NCI-H187 (cell line): ENCODE measurements at places on chromosomes 12 and 14.

- no peak for DNase-seq
Observed at GRCh38 chr12:27193106-27193505, 51.0 kb upstream of the STK38L start.

- no peak for DNase-seq
Observed at GRCh38 chr14:30751646-30752416, 122.5 kb upstream of the COCH start.

DNA sequence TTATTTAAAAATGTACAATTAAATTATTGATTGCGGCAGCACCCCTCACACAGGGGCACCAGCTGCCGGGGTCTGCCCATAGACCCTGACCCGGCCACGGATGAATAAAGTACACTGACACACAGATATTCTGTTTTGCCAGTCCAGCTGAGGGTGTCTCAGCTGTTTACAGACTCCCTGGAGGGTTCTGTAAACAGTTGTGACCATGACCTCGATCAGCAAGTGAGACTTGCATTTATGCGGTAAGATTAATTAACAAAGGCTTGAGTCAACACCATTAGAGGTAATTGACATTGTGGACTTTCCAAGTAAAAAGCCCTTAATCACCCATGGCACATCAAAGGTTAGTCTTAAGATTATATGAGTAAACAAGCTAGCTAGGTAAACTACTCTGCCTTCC lies 94.3 kb downstream of the FUT8 start:
- DNase-seq = no peak

DNA sequence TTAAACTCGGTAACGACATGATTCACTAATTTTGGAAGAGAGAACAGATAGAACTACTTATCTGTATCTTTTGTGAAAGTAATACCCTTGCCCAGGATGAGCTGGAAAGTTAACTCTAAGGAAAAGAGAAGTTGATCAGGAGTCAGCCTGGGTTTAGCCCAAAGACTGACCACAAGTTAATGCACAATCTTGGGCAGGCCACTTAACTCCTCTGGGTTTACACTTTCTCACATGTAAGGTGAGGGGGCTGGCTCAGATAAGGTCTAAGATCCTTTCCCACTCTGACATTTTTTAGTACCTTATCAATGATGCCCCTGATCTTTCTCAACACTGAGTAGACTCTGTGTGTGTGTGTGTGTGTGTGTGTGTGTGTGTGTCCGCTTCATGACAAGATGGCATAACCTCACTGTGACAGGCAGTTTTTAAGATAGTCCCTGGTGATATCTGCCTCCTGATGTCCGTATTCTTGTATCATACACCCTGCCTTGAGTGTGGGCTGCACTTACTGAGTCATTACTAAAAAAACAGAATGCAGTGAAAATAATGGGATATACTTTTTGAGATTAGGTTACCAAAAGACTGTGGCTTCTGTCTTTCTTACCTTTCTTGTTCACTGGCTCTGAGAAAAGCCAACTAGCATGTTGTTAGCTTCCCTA lies 56.2 kb upstream of the CCDC198 start:
- DNase-seq = no peak

GRCh38 chr12:96828169-96828789 lies 78.8 kb upstream of the NEDD1 start:
- no peak for DNase-seq

DNA sequence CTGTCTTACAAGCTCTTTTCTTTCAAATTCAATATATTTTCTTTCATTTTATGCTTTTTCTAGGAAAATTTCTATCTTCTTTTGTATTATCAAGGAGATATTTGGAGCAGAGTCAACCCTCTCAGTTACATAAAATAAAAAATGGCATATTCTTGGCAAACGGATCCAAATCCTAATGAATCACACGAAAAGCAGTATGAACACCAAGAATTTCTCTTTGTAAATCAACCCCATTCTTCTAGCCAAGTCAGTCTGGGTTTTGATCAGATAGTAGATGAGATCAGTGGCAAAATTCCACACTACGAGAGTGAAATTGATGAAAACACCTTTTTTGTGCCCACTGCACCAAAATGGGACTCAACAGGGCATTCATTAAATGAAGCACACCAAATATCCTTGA lies 20.6 kb downstream of the PIK3C2G start:
- no peak for DNase-seq

DNA sequence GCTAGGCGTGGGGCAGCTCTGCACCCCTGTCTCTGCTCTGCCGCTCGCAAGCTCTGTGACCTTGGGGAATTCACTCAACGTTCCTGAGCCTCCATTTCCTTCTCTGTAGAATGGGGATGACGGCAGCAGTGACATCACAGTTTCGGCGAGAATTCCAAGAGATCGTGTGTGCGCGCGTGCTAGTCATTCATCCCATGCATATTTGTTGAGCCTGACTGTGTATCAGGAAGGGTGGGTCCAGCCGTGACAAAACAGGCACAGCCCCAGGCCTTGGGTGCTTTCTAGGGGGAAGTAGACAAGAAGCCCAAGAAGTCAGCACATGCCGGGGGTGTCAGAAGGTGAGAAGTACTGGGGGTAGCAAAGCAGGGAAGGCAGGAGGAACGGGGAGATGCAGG lies 145.6 kb upstream of the NCOR2 start:
- no peak for DNase-seq

GRCh38 chr12:112167718-112168525 lies 42.6 kb downstream of the TRAFD1 start:
- peak; percentile 16 for DNase-seq

- no peak for DNase-seq
Observed at GRCh38 chr12:68611094-68611805, 551 bp downstream of the RAP1B start.

GRCh38 chr14:49017447-49017846 lies 568.7 kb downstream of the RPS29 start:
- DNase-seq = no peak

DNA sequence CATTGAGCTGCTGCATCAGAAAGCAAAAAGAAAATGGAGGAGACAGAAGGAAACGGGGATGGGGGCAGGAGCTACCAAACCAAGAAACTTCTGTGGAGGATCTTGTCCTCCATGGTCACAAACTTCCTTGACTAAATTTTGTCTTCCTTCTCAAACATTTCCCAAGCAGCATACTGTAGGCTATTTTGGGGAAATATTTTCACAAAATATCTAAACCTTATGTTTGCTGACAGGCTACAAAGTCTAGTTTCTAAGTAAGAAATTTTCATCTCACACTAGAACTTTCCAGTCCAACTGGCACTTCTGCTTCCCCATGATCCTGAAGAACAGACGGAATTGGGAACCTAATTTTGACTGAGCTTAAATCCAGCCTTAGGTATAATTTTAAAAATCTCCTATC lies 552.0 kb downstream of the SNAPC1 start:
- DNase-seq = no peak

DNA sequence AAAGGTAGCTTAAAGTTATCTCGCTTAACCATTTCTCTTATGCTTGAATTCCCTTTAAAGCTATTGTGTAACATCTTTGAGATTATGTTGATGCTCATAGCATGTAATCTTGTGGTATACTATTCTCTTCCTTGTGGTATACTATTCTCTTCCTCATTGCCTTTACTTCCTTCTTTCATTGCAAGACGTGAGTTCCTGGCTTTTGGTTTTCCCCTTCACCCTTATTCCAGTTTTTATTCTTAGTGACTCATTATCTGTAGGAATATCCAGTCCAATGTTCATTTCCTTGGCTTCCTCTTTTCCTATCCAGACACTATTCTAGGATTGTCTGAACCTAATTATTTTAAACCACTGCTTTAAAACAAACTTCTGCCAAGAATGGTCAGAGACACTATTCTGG lies 564.0 kb downstream of the CCER1 start:
- no peak for DNase-seq

- no peak for DNase-seq
Observed at GRCh38 chr14:102760496-102761193, 16.6 kb upstream of the TRAF3 start.

- DNase-seq = no peak
Observed at GRCh38 chr12:105229371-105229770, 6.6 kb downstream of the APPL2 start.

DNA sequence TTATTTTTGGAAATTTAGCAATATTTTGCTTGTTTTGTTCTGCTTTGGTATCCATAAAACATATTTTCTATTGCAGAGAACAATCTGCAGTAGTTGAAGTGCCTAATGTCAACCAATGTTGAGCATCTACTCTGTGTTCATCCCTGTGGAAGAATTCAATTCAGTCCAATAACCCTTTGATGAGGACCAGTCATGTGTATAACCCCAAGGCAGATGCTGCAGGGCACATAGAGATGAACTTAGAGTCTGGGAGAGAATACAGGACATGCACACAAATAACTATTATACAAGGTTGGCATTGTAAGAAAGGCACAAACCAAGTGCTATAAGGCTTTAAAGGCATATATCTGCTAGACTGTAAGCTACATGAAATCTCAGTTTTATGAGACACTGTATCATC lies 304.7 kb downstream of the LRIG3 start:
- no peak for DNase-seq

DNA sequence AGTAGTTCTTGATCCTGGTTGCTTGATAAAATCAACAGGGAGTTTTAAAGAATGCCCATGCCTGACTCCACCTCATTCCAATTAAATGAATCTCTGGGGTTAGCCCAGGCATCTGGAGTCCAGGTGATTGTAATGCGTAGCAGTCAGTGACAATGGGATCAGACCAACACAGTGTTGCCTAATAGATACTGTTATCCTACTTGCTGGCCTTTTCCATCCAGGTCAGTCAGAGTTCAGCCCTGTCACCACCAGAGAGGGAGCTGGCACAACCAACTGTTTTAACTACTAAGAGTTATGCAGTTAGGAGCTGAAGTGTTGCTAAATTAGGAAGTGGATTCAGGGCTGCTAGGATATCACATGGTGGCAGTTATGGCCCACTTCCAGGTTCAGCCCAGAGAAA lies 107.1 kb downstream of the GPR135 start:
- no peak for DNase-seq

GRCh38 chr12:130873825-130874224 lies 2.0 kb downstream of the RAN start:
- no peak for DNase-seq

GRCh38 chr12:72264548-72265175 lies 7.5 kb upstream of the TRHDE start:
- no peak for DNase-seq
